ENCODE measurements at places on chromosomes 7 and 10.

DNA sequence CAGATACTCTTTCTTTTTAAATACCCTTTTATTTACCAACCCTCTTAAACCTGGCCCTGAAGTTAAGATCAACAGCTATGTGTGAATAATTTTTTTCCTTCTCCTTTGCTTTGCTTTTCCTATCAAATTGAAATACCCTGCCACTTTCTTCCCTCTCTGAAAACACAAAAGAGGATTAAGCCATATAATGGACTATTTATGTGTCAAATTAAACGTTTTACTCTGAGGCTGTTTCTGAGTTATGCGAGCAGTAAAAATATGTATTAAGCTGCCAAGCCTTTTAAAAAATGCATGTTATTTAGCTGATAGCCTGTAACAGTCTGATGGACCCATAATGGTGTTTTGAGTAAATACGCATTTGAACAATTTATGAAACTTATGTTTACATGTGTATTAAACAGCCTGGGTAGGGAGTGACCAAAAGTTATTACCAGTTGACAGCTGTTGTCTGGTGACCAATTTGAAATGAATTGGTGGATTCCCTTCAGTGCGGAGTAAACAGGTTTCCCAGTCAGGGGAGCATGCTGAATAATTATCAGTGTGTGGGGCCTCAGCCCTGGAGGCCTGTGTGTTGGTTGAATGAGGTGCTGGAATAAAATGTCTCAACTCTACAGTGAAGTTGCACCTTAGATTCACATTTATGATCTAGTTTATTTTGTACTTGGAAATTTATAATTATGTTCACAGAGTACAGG lies 89.6 kb downstream of the AUTS2 start:
- DNase-seq = no peak

DNA sequence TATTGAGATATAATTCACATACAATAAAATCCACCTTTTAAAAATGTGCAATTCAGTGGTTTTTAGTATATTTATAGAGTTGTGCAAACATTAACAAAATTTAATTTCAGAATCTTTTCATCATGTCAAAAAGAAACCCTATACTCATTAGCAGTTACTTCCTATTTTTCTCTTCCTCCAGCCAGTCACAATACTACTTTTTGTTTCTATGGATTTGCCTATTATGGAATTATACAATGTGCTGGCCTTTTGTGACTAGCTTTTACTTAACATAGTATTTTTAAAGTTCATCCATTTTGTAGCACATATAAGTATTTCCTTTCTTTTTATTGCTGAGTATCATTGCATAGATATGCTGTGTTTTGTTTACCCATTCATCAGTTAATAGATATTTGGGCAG lies 199.9 kb upstream of the IMMP2L start:
- DNase-seq = no peak

GRCh38 chr7:66894463-66895080 lies 26.5 kb upstream of the TMEM248 start:
- DNase-seq = no peak

GRCh38 chr10:17626656-17627055 lies 9.5 kb upstream of the HACD1 start:
- DNase-seq = no peak

GRCh38 chr7:21104124-21104500 lies 317.4 kb upstream of the SP8 start:
- no peak for DNase-seq

GRCh38 chr7:151888079-151889067 lies 11.5 kb upstream of the PRKAG2 start:
- DNase-seq = no peak

GRCh38 chr10:29181936-29182335 lies 106.9 kb upstream of the LYZL1 start:
- no peak for DNase-seq

- DNase-seq = no peak
Observed at GRCh38 chr7:154415709-154416399, 363.7 kb downstream of the DPP6 start.

DNA sequence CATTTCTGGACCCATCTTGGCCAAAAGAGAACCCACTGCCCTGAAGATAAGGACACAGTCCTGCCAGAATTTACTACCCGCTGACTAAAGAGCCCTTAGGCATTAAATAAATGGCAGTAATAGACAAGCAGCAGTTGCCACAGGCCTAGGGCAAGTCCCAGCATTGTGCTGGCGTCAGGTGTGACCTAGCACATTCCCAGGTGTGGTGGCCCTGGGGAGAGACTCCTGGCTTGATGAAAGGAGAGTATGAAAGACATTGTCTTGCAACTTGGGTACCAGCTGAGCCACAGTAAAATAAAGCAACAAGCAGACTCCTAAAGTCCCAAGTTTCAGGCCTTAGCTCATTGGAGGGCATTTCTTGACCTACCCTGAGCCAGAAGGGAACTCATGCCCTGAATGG lies 715.7 kb upstream of the SORCS1 start:
- no peak for DNase-seq

GRCh38 chr10:78899098-78899754 lies 169.5 kb upstream of the ZMIZ1 start:
- no peak for DNase-seq

DNA sequence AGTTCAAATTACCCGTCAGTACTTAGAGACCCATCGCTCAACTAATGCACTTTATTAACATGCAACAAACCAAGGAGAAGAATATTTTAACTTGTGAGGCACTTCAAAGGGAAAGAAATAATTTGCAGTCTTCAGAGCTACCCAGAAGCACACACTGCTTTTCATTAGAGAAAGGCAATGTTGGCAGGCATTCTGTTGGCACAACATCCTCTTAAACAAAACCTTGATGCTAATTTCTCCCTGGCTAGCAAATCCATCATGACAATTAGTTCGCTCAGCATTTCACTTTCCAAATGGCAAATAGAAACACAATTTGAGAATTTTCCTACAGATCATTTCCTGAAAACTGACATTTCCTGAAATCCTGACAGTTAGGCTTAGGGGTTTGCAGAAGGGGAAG lies 155.6 kb upstream of the FAM13C start:
- DNase-seq = no peak

DNA sequence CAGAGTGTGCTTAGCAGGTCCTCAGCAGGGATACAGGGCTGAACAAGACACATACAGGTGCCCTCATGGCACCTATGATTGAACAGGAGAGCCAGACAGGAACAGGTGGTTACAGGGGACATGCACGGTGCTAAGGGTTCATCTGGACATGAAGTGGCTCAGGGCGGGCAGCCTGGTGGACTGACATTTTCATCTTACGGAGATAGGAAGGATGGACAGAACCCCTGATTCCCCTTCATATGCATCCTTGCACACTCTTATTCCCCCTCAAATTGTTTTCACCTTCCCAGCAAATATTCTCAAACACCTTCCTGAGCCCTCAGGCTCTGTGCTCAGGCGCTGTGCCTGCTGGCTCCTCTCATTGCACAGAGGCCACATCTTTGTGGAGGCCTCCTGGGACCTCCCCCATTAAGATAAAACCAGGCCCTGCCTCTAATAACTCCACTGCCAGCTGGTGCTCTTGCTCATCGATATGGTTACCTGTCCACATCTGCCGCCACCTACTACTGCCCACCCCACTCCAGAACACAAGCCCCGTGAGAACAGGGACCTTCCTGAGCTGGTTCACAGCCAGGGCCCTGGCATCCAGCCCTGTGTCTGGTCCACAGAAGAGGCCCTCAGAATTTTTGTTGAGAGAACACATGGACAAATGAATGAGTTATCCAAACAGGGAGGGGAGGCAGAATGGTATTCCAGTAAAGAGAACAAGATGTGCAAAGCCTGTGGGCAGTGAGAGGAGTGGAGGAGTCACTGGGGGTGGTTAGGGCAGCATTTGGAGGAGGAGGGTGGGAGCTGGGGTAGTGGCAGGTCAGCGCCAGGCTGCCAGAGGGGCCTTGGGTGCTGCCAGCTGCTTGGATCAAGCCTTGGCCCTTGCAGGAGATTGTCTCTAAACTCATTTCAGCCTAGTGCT lies 68.9 kb upstream of the AQP1 start:
- no peak for DNase-seq

GRCh38 chr7:69801729-69802682 lies 203.7 kb downstream of the AUTS2 start:
- no peak for DNase-seq

DNA sequence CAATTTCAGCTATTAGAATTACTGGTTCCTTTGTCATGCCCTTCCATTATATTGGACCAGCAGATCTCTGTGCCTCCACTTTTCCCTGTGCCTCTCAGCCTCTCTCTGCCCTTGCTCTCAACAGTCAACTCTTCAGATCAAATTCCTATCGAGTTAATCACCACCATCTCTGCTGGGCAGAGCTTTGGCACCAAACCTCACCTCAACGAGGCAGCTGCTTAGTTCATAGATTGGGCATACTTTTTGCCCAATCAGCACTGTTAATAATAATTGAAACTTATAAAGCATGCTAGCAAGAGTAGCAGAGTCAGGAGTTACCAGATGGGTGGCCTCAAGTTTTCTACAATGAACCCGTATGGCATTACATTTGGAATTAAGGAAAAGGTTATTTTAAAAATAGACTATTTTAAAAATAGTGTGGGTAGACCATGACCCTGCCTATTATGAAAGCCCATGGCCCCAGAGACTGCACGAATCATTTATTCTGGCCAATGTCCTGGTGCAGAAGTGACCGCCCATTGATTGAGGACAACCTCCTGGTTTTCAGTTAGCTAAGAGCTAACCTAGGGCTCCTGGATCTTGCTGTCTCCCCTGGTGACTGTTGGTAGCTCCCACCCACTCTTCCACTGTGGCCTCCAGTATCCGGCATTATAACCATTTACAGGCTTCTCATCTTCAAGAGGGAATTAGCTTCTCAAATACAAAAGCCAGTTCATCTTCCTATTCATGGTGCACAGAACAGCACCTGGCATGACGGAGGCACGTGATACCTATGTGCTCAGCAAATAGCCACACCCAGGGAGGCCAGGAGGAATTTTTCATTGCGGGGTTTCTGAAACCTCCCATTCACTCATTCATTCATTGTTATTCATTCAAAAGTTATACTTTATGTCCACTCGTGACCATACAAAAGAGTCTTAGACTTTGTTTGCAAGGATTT lies 265.4 kb downstream of the INHBA start:
- DNase-seq = no peak
